Right lung (tissue), 10 donors: ENCODE measurements at places on chromosomes 2 and 18. TPM values are rescaled to one million over a fixed set of nuclear protein-coding genes. Genes with fewer than 3 reads are reported as not detected.

DNA sequence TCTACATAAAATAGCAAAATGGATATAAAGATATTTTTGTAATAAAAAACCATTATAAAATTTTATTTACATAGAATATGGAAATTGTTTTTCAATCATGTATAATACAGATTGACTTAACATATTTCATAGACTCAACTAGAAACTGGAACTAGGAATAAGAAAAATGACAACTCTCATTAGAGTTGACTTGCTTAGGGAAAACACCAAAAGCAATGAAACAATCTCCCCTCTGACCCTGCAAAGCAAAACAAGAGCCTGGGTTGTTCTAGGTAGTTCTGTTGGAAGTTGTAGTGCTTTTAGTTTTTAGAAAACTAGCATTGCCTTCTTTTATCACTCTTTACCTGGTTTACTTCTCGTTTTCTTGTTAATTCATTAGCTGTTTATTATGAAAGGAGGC is 32.2 kb upstream of the MTIF2 start:
- DNase-seq = no peak

GRCh38 chr18:80213182-80213581 is 34.1 kb downstream of the PARD6G start:
- no peak for DNase-seq

DNA sequence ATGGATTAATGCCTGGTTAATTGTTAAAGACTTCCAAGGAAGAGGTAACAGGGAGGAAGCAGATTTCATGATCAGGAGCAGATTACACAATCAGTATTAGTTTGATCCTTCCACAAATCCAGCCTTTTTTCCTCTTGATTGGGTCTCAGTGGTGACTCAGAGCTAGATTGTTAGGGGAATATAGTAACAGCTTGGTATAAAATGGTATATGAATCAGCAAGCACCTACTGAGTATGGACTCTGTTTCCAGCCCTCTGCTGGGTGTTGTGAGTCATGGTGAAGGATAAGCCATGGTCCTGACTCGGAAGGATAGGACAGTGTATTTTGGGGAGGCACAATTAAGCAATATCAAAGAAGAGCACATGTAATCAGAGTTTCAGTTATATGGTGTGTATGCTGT is 272.4 kb upstream of the DPP10 start:
- no peak for DNase-seq

GRCh38 chr2:36572719-36573059 is 25.3 kb downstream of the FEZ2 start:
- DNase-seq = no peak

GRCh38 chr18:79756826-79757225 is 40.9 kb upstream of the KCNG2 start:
- no peak for DNase-seq

- no peak for DNase-seq
Observed at GRCh38 chr2:50402654-50402960, 629.3 kb downstream of the NRXN1 start.

GRCh38 chr2:96140941-96141623 is 2.8 kb upstream of the ASTL start:
- DNase-seq = no peak

DNA sequence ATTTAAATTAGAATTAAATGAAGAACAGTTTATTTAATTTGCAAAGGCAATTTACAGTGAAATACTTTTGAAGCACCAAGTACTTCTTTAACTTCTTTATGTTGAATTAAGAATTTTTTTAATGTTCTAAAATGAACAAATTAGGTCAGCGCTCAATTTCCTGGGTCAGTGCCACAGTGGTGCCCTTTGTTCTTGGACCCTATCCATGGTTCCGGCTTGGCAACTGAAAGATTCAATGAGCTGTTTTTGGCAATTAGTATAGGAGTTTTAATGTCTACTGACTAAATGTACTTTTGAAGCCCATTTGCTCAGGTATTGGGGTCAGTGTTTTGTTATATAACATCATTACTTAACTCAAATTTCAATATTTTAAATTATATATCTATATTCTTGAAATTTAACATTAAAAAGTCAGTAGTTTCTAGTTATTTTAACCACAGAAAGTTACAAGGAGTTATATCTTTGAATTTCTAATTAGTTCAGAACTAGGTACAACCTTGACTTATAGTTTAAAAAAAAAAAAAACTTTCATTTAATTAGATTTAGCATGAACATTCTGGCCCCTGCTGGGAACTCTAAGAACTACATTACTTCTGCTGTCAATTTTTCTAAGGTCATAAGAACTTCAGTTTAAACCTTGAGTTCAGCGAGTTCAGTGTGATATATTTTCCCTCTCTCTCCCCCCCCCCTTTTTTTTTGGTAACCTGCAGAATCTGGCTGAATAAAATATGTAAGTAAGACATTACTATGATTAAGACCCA is 7.6 kb upstream of the MSTN start:
- peak; percentile 41 for DNase-seq

- no peak for DNase-seq
Observed at GRCh38 chr2:88342749-88343148, 109.7 kb downstream of the FOXI3 start.

DNA sequence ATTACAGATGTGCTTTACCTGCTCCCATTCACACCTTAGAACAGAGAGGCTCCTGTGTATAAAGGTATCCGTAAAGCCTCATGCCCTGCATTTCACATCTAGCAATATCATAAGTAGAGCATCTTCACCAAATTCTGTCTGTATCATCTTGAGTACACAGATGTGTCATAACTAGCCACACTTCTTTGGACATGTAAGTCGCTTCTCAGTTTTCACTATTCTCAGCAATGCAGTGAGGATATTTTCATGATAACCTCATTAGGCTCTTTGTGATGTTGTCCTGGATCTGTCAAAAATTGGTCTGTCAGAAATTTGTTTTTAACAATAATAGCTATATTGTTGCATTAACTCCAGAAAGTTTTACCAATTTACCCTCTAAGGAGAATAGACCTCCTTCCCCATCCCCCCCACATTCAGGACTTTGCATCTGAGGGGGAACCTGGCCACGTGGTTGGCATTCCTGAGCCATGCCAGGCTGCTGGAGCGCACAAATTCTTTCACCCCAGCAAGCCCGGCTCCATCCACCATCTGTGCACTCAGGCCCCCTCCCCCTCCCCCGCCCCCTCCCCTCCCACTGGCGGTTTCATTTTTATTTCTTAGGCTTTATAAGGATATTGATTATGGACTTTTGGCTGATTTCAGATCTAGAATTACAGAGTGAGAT is 34.1 kb downstream of the AGAP1 start:
- no peak for DNase-seq

GRCh38 chr18:80106482-80107051 is 2.5 kb upstream of the ADNP2 start:
- DNase-seq = no peak

DNA sequence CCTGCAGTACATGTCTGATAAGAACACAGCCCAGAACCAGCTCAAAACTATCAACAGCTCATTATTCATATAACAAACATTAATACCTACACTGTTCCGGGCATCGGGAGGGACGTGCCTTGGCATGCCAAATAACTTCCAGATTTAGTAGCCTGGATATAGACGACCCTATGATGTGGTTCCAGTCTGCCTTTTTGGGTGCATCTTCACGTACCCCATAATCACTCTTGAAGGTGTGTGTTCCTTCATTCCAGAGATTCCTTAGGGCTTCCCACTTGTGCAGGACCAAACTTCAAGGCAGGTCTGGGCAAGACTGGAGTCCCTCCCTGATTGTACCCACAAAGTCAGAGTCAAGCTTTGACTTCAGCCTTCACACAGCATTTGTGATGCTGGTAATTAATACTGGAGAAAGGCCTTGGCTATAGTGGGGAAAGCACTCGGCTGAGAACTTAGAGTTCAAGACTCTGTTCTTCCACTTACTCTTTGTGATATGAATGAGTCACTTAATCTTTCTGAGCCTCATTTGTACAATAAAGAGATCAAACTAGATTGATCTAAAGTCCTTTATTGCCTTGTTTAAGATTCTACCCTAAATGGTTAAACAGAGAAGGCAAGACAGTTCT is 27.7 kb upstream of the SPATS2L start:
- DNase-seq = no peak

DNA sequence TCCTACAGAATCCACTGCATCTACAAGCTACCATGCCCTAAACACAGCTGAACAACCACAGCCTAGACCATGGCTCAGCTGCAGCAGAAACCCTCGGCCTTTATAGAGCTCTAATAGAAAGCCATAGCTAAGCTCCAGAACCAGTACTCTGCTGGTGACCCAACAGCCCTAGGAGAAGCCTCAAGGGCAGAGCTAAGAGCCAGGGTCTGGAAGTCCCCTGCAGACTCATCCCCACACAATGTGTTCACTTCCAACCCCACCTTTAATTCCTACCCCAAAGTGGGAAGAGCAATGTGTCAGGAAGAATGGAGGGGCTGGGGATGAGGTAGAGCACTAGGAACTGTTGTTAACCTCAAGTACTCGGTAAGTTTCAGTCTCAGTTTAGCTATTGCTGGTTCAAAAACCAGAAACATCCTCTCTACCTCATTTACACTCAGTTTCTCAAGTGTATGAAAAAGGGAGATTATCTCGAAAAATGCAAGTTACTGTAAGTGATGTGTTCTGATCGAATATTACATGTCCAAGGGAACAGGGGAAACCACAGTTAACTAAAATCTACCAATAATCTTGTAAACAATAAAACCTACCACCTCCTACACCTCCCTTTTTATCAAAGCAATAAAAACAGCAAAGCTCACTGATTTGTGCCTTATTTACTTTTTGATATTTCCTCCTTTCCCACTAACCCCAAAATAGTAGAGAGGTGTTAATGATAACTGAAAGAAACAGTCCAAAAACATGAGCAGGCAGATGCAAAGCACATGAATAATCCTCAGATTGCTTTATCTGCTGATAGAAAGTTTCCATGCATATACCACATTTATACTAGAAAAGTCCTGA is 36.2 kb downstream of the THADA start:
- DNase-seq = no peak

DNA sequence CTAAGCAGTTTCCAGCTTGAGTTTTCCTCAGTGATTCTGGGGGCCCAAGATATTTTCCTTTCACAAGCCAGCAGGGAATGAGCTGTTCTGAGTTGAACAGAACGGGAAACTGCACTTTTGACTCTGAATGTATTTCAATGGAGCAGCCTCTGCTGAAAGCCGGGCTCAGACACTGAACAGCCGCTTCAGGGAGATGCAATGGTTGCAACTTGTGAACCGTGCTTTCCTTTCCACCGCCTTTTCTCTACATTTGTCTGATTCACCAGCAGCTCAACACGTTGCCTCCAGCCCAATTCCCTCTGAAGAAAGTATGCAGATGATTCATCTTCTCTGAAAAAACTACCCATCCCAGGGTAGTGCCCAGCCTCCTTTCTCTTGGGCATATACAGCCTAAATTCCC is 119.3 kb upstream of the PKDCC start:
- DNase-seq = no peak

- no peak for DNase-seq
Observed at GRCh38 chr18:1652018-1652417, 747.3 kb downstream of the ADCYAP1 start.

- DNase-seq = no peak
Observed at GRCh38 chr2:232315049-232315922, 63.3 kb upstream of the ALPP start.

- no peak for DNase-seq
Observed at GRCh38 chr18:75854174-75854573, 426.7 kb upstream of the SMIM21 start.

GRCh38 chr18:76803814-76804213 is 18.5 kb upstream of the ZNF236 start:
- no peak for DNase-seq

DNA sequence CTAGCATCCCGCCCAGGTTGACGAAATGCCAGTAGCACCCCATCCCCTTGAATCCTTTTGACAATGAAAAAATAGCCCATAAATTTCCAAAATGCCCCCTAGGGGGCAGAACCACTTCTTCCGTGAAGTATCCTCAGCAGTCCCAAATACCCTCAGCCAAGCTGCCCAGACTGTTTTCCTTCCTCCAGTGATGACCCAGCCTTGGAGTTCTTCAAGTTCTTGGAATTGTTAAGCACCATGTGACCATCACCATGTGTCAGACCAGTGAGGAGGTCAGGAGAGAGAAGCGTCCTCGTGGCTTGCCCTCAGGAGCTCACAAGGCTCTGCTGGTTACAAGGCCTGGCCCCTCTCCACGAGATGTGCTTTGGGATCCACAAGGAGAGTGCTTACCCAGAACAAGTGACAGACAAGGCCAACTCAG is 1.4 kb upstream of the SLC23A3 start:
- DNase-seq = peak; percentile 34

DNA sequence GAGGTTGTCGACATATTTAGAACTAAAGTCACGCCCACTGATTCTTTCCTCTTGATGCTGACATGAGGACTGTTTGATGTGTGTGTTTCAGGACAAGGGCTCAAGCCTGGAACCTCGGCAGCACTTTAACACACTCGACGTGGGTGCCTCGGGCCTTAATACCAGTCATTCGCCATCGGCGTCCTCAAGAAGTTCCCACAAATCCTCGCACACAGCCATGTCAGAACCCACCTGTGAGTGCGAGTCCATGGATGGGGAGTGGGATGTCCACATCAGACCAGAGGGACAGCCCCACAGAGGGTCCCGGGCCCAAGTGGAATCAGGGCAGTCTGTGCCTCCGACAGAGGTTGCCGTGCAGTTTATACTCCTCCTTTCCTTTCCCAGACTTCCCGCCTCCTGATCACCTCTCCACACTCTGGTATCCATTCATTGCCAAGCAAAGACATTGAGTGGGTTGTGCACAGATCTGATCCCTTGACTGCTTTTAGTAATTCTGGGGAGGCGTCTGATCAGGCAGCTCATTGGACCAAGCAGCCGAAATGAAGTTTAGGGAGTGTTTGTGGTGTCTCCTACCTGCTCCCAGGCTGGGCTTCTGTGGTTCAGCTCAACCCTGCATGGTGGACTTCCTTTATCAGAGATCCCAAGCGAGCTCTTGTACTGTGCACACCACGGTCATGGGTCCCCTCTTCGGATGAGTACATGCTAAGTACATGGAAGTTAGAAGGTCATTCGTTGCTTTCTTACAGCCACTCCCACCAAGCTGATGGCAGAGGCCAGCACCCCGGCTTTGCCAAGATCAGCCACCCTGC is 27.2 kb upstream of the RPL31 start:
- DNase-seq = no peak

DNA sequence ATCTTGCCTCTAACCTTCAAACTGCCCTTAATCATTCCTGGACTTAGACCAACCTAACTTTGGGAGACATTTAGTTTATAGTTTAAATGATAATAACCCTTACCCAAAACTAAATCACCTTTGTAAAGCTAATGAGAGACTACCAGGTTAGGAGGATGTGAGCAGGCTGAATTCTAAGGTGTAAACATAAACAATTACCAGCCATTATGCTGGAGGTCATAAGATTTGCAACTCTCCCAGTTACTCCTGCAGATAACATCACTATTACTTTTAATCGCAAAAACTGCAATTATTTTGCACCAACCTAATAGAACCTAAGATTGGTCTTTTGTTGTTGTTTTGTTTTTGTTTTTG is 86.5 kb upstream of the MSH6 start:
- no peak for DNase-seq

Gene UPP2
- 0.45 TPM for polyA plus RNA-seq

Gene DAW1
- 0.76 TPM for polyA plus RNA-seq

Gene SERPINB11
- polyA plus RNA-seq = not detected

Gene OXER1
- 10.0 TPM for polyA plus RNA-seq

Gene SERPINB4
- polyA plus RNA-seq = not detected

Gene BCL11A
- polyA plus RNA-seq = 29.3 TPM
